Neural crest cell (in vitro differentiated cells): ENCODE measurements at places on chromosomes 2 and 18.

- no peak for DNase-seq
Measured at GRCh38 chr2:135822855-135823254, 14.1 kb downstream of the LCT start.

GRCh38 chr2:74079522-74080341, 68.0 kb downstream of the BOLA3 start:
- no peak for DNase-seq

DNA sequence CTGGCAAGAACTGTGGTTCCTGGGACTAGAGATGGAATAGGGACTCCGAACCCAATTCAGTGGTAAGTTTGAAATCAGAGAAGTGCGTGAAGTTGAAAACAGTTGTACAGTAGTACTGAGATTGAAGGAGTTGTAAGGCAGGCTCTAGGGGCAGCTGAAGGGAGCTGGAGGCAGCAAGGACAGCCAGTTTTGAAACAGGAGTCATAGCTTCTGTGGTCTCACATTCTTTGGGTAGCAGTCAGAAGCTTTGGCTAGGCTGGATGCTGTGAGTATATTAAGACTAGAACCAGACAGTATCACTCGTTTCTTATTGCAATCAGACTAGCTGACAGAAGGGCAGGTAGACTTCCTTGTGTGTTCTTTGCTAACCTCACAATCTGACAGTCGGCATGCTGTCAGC, 64.5 kb upstream of the ADAM23 start:
- no peak for DNase-seq

DNA sequence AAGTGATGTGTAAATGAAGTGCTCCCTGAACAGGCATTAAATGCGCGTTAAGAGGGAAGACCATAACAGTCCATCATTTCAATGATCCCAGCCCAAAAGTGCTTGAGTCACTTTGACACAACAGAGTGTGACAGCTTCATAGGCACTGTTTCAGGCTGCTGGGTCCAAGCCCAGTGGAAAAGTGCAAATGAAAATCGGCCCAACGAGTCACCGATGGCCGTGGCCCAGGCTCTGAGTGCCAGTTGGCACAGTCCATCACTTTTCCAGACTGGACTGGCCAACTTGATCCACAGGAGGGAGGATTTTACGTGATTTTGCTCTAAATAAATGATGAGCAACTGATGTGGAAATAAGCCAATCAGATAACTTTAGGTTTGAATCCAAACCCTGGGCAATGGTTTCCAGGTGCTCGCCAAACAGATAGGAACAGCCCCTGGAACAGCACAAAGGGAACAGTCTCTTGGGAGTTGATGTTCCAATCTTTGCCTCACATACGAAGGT, 114.0 kb downstream of the SP3 start:
- no peak for DNase-seq

DNA sequence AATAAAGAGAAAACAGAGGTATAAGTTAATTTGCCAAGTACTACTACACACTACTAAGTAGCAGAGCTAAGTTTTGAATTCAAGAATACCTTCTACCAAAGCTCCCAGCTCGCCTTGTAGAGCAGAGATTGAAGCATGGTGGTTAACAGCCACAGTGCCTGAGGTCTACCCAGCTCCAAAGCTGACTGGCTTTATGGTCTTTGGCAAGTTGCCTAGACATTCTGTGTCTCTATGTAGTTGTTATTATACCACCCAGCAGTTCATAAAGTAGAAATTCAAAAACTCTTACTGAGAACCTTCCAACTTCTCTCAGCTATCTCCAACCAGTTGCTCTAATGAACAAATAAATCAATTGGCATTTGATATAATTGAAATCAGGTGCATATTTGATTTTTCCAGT, 87.8 kb downstream of the PDE11A start:
- DNase-seq, result no peak

DNA sequence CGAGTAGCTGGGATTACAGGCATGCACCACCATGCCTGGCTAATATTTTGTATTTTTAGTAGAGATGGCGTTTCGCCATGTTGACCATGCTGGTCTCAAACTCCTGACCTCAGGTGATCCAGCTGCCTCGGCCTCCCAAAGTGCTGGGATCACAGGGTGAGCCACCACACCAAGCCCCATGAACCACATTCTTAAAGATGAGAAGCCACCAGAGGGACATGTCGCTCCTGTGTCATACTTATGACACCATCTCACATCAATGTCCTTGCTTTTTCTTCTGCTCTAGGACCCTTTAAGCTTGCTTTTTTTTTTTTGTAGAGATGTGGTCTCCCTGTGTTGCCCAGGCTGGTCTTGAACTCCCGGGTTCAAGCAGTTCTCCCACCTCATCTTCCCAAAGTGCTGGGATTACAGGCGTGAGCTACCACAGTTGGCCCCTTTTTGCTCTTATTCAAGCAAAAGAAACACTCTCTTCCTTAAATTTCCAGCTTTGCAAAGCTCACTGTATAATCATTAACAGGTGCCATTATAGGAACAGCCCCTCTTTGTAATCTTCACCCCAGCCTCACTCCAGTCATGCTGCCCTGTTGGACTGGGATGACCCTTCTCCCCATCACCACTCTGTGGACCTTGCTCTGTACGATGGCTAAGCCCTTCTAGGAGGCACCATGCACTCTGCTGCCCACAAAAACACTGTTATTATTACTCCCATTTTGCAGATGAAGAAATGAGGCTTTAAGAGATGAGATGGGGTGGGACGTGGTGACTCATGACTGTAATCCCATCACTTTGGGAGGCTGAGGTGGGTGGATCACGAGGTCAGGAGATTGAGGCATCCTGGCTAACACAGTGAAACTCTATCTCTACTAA, 10.8 kb upstream of the KCNG3 start:
- no peak for DNase-seq

DNA sequence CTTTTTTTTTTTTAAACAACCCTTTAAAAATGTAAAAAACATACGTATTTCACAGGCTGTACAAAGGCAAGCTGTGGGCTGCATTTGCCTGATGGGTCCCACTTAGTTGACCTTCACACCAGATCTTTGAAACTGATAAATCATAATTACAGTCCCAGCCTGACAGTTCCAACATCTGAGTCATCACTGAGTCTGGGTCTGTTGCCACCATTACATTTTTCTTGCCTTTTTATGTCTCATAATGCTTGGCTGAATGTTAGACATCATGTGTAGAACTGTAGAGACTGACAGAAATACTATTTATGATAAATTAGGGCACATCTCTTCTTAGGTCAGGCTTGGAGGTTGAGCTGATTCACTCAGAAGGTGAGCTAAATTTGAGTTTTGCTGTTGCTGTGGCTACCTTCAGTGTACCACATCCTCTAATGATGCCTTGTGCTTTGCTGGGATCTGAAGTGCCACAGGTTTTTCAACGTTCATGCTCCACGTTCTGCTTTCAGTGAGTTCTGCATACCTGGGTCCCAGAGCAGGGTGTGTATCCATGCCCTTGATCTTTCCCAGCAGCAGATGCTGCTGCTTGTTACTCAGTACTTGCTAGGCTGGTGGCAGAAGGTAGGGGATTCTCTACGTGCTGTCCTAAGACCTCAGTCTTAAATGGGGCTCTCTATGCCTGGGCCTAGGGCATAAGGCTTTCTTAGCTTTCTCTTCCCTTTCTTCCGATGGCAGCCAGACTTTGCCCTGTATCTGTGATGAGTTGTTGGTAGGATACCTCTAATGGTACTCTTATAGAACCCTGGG, 160.6 kb upstream of the SMAD7 start:
- DNase-seq, result no peak

DNA sequence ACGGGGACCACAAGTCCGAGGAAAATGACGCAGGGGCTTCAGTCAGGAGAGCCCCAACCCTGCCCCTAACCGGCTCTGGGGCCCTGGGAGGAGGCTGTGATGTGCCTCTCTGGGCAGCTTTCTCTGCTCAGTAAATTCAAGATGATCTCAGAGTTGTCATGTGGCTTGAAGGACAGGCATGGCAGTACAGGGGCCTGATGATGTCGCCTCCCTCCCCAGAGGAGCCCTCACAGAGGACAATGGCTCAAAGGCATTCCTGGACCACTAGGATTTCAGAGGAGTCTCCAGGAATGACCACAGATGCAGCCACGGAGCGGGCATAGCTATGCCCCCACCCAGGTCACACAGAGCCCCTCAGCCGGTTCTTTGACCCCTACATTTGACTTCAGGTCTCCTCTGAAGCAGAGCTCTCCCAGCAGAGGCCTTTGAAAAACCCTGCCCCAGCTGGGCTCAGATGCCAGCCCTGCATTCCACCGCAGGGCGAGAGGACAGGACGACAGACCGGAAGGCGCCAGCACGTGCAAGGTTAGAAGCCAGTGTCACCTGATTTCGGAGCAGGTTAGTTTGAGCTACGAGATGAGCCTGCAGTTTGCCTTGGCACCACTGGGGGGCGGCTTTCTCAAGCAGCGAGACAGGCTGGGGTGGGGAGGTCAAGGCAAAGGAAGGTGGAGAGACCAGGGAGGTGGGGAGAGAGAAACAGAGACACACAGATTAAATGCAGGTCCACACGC, 39.2 kb downstream of the BIN1 start:
- peak; percentile 49 for DNase-seq

- DNase-seq, result no peak
Measured at GRCh38 chr2:42957109-42957860, 164.9 kb upstream of the HAAO start.

GRCh38 chr2:16763056-16763455, 97.4 kb upstream of the CYRIA start:
- no peak for DNase-seq

GRCh38 chr2:120901201-120901600, 165.5 kb downstream of the GLI2 start:
- no peak for DNase-seq

DNA sequence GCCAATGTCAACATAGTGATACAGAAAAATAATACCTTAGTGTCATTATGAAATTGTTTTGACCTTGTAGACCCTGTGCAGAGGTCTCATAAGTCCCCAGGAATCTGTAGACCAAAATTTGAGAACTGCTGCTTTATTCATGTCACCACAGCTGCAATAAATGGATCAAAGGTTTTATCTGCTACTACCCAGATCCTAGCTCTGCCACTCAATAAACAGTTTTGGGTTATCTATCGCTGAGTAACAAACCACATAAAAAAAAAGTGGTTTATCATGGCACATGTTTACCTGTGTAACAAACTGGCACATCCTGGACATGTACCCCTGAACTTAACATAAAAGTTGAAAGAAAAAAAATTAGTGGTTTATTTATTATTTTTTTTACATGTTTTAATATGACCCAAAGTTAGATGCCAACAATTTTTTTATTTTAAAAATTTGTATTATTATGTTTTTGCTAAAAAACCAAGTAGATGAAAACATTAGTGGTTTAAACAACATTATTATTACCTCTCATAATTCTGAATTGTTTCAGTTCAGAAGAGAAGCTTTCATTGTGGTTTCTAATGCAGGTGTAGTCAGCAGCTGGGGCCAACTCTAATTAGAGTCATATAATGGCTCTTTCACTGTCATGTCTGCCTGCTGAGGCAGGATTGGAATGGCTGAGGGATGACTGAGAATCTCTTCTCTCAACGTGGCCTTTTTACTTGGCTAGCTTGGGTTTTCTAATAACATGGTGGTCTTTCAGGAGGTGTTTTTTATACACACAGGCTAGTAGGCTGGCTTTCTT, 103.3 kb upstream of the SLC38A11 start:
- DNase-seq, result no peak

GRCh38 chr2:161422816-161423403, 6.8 kb downstream of the TBR1 start:
- DNase-seq, result no peak

DNA sequence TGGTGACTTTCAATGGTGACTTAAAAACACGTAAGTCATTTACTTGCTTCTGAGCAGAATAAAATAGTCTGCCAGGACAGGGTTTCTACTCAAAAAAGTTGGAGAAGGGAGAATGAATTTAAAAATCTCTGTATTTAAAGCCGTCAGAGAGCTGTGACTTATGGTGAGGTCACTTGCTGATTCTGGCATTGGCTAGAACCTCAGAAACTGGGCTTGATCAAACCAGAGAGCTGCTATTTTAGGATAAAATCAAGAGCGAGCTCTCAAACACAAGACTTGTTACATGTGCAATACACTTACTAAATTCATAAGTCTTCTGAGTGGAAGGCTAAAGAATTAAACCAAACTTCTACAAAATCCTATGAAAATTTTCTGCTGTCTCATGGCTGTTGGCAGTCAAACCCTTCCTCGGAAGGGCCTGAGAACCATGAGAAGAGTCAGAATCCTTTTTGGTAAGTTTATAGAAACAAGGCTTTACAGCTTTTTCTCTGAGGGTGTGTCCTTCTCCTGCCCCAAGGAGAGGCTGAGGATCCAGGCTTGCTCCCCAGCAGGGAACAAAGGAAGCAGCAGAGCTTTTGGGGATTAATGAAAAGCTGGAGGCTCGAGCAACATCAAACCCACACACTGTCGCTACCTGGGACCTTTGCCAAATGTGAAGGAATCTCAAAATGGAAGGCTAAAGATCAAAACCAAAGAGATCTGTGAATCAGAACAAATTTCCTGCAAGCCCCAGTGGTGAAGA, 816.4 kb downstream of the SOCS6 start:
- no peak for DNase-seq

DNA sequence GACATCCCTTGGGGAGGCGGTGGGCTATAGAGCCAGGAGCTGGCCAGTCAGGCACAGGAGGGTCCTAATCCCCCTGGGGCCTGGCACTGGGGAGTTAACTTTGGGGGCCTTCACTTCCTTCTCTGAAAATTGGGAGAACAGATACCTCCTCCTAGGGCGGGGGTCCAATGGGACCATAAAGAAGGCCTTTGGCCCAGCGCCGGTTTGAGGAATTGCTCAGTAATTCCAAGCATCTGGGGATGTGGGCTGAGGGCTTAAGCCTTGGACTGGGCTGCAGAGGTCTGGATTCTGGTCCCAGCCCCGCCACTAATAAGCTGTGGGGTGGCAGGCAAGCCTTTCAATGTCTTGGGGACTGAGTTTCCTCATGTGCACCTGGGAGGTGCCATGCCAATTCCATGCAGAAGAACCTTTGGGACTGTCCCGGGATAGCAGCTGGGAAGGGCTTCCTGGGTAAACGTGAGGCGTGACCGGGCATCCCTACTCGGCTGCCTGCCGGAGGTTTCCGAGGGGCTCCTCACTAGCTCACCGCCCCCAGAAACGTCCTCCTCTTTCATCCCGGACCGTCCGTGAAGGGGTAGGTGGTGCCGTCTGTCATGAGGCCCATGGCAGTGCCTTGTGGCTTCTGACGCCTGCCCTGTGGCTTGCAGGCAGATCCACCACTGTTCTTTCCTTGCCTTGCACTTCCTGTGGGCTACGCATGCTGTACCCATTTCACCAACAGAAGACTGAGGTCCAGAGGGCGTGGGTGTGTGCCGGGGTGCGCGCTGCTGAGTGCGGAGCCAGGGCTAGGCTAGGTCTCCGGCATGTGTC, 67.4 kb upstream of the HPCAL1 start:
- no peak for DNase-seq
